ENCODE measurements at places on chromosomes 7 and 10.

- no peak for DNase-seq
These were observed 100.6 kb downstream of the RBM20 start for GRCh38 chr10:110744782-110745181.

DNA sequence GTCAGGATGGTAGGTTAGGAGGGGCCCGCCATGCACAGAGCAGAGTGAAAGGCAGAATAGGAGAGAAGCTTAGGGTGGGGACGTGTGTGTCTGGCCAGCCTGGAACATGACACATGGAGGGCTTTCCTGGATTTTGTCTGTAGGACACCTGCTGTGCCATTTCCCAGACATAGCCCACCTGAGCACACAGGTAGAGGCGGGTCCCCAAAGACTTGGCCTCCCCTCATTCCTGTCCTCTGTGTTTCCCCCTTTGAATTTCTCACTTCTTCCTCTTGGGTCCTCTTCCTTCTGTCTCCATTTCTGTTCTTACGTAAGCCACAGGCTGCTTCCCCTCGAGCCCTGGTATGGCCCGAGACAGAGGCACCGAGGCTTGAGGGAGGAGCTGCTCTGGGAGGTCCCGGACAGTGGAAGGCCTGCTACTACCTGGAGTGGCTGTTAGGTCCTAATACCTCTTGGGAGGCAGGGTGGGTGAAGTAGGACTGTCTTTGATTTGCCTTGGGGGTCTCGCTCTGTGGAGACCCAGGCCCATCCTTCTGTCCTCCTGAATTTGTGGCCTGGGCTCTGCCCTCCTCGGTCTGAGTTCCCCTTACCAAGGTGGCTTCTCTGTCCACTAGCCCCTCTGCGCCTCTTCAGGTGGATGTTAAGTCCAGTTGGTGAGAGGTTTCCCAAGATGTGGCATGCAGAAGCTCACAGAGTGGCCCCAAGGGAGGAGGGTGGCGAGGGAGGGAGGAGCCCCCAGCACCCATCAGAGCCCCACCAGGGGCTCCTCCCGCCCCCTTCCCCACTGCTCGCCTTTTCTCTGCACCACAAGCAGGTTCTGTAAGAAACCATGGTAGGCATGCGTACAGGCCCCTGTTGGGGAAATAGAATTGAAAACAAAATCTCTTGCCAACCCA lies 5.5 kb downstream of the ZNF775 start:
- no peak for DNase-seq

- no peak for DNase-seq
These were observed 17.6 kb upstream of the ORAI2 start for GRCh38 chr7:102415685-102416225.

- no peak for DNase-seq
These were observed 214.1 kb downstream of the USP6NL start for GRCh38 chr10:11397077-11397965.

DNA sequence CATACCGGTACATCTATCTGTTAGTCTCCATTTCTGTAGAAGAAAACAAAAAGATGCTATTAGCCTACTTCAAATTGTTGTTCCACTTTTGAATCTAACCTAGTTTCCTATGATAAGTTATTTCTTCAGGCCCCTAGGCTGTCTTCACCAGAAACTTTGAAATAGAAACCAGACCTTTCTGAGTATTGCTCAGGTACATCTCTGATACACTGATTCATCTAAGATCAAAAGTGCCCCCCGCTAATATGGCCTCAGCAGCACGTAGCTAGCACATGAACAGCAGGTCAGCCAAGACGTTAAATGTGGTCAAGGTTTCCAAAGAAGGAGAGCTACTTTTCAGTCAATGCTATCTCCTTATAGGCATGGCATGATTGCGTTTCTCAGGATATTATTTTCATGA lies 23.6 kb downstream of the CTAGE6 start:
- DNase-seq = no peak

- no peak for DNase-seq
These were observed 53.1 kb upstream of the DDC start for GRCh38 chr7:50618281-50618680.

GRCh38 chr10:68506411-68506810 lies 20.9 kb downstream of the SLC25A16 start:
- no peak for DNase-seq

- DNase-seq = no peak
These were observed 137.4 kb downstream of the FAM53B start for GRCh38 chr10:124606822-124607221.

DNA sequence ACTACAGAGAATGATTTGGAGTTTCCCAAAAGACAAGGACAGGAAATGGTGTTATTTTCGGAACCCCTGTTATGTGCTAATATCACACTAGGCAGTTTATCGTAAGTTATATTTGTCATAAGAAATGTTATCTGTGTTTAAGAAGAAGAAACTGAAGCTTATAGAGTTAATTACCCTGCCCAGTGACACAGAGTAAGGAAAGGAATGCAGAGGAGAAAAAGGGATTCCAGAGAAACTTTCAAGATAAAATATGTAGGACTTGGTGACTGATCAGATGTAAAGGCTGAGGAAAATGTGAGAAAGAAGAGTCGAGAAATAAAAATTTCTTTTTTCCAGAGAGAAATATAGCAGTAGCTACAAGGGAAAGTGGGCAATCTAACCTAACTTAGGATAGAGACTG lies 63.5 kb upstream of the ZNF746 start:
- DNase-seq = no peak

- no peak for DNase-seq
These were observed at the start of gene MCMBP for GRCh38 chr10:119872610-119872859. MCMBP (minus strand) TSS chr10:119872843; CDS start chr10:119872584, 259 bp downstream.

DNA sequence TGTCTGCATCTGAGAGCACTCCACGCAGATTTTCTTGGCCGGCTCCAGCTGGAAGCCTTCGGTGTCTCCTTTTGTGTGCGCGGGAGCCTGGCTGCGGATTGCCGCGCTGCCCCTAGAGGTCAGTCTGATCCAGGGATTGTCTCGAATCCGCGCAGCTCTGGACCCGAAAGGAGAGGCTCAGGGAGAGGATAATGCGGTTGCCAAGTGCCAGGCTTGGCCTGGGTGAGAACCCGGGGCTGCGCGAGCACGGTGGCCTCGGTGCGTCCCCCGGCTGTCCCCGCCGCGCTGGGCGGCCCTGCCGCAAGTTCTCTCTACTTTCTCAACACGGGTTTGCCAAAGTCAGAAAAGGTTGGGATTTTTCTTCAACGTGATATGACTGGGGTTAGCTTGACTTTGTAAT lies 140.9 kb downstream of the ADCYAP1R1 start:
- no peak for DNase-seq

DNA sequence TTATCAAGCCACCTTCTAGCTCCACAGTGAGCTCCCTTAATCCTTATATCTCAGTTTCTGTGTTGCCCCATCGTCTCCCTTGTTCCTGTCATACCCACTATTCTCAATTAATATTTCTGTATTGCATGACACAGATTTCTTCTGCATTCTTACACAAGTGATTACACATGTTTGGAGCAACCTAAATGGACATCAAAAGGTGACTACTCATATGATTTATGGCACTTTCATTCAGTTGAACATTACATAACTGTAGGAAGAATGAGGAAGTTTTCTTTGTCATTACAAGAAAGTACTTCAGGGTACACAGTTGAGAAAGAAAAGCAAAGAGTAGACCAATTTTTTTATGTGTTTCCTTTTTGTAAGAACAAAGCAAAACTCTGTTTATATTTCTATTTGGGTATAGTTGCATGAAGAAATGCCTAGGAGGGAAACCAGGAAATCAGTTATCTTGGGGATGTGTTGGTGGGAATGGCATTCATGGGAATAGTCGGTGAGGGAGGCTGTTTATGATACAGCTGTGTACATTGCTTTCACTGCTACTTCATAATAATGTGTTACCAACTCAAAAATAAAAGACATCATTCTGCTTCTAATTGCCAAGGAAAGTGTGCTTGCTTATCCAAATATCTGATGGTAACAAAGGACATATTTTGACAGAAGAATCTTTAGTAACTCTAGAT lies 23.6 kb upstream of the PRSS37 start:
- no peak for DNase-seq

DNA sequence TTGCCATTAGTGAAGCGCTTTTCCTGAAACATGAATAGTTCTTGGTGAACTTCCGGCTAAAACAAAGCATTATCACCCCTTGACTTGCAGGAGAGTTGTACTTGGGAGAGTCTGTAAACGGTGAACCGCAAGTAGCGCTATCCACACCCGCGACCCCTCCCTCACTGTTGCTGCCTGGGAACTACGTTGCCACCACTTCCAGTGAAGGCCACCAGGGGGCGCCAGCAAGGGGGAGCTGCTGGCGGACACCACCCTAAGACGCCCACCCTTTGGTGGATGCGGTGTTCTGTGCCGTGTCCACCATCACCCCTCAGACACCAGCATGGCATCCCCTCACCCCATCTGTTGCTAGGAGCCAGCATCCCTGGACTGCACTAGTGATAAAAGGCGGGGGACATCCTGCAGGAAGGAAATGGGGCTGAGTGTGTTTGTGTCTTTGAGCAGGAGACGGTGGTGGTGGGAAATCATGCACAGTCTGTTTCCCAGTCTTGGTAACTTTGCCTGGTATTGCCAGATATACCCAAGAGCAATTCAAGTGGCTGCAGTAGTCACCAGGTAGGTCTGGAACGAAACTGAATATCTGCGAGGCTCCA lies 298.2 kb downstream of the FRMD4A start:
- DNase-seq = no peak

DNA sequence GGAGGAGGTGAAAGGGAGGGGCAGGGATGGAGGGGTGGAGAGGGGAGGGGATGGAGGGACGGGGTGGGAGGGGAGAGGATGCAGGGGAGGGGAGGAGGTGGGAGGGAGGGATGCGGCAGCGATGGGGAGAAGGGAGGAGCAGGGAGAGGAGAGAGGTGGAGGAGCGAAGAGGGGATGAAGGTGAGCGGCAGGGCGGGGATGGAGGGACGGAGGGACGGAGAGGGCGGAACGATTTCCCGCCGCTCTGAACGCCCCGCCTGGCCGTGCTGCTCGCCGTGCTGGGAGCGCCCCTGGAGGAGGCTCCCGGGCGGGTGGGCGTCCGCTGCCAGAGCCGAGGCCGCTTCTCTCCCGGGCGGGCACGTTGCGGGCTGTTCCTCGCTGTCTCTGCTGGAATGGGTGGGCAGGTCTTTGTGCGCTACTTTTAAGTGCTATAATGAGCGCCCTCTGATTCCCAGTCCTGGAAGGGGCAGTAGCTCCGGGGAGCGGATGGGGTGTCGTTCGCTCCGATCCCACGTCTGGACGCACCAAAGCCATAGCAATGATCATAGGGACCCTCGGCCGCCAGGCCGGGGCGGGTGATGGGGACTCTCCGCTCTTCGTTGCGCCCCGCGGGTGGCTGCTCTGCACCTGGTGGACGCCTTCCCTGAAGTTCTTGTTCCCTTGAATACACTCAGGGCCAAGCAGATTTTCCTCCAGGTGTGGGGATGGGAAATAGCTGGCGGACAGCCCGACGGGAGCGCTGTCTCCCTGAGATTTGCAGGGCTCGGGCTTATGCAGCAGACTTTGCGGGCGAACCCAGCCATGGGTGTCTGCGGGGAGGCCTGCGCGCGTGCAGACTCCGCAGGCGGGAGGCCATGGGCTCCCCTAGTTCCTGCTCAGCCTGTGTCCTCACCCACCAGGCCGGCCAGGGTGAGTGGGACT lies 81.1 kb upstream of the CPXM2 start:
- no peak for DNase-seq

GRCh38 chr10:103109821-103110220 lies 83.3 kb downstream of the NT5C2 start:
- DNase-seq = no peak

DNA sequence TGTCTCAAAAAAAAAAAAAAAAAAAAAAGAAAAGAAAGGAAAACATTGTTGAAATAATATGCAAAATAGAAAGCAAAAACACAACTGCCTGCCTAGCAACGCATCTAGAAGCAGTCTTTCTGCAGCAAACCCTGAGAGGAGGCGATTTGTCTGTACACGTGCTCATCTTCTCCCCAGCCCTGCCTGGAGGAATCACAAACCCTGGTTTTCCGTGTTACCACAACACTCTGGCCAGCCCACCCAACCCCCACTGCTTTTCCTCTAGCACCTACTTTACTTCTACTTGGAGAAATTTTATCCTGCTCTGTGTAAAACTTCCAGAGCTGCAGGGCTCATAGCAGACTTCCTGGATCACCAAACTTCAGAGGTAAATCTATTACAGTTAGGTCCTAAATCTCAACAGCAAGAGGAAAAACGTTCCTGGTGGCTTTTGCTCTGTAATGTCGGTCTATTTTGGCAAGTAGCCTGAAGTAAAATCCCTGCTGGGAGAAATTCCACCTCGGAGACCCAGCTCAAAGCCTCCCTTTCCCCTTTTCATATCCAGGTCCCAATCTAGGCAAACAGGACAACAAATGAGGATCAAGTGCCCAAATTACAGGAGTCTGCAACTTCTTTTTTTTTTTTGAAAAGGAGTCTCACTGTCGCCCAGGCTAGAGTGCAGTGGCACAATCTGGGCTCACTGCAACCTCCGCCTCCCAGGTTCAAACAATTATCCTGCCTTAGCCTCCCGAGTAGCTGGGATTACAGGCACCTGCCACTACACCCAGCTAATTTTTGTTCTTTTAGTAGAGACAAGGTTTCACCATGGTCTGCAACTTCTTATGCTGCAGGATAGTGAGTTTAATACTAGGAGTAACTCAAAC lies 91.6 kb downstream of the DNMBP start:
- DNase-seq = no peak

DNA sequence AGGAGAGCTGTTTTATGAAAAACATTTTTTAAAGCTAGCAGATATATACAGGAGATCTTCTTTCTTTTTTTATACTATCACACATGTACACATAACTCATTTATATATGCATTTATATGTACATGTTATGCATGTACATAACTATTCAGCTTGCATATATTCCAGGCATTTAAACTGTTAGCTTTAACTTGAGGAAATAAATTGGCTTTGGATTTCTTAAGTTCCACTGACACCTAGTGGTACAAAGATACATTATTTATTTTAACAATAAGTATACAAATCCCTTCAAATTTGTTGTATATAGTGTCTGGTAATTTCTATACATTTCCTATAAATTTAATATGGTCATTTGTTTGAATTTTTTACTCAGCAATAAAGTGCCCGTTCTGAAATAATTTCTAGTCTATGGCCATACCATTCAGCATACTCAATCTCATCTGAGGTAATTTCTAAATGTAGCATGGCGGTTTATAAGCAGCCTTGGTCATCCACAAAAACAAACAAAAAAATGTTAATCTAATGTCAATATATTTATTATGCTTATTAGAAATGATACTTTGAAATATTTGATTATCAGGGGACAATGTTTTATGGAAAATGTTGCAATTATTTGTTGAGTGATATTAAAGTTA lies 11.6 kb downstream of the ZDHHC6 start:
- DNase-seq = no peak

GRCh38 chr10:63072951-63073350 lies 60.2 kb upstream of the NRBF2 start:
- DNase-seq = no peak

GRCh38 chr7:25597946-25598345 lies 369.7 kb upstream of the NPVF start:
- no peak for DNase-seq

DNA sequence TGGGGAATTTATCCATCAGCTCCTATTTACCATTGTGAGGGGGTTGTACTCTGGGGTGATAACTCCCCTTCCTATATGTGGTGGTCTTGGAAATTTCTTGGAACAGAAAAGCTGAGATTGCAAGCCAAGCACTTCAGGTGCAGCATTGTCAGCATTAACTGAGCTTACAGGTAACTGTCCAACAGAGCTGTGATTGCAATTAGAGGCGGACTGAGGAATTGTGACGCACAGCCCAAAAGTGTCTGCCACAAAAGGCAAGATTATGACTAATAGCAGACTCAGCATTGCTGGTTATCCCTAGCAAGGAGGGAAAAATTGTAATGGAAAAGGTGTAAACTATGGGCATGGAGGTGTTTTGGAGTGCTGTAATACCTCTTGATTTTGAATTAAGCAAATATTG lies 126.1 kb upstream of the AGR3 start:
- no peak for DNase-seq

Data from ascending aorta (tissue), 2 donors.